Central memory CD4-positive, alpha-beta T cell (primary cell): ENCODE measurements at places on chromosomes 2 and 18.

DNA sequence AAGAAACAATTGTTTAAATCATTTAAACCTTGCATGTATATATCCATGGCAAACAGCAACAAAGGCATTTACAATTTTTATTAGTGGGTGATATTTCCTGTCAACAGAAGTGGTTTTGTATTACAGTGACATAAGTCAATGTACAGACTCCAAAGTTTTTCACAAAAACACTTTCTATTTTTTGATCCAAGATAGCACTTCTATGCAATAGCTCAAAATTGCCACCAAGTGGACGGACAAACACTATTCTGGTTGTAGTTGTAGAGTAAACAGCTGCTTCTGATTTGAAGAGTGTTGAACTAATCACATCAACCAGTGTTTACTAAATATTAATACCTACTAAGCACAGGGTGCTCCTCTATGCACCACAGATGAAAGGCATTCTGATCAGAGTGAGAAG lies 421.4 kb downstream of the NCKAP5 start:
- no peak for DNase-seq

DNA sequence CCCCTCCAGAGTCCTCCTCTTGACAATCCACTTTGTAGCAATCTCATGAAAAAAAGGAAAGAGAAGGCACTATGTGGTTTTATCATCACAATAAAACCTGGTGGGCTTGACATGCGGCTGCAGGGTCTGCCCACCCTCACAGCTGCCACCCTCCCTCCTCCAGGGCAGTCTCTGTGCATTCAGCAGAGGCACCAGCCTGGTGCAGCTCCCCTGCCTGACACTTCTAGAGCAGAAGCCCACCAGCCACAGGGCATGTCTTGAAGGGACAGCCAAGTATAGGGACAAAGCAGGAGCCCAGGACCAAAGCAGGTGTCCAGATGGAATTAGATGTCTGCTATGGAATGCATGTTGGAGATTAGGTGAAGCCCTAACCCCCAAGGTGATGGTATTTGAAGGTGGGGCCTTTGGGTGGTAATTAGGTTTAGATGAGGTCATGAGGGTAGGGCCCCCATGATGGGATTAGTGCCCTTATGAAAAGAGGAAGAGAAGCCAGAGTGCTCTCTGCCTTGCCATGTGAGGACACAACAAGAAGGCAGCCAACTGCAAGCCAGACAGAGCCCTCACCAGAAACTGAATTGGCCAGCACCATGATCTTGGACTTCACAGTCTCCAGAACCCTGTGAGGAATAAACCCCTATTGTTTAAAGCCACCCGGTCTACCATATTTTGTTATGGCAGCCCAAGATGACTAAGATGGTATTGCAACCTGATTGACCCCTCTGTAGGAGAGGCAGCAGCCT lies 86.9 kb downstream of the MCFD2 start:
- DNase-seq, result no peak

- DNase-seq, result no peak
Observed at GRCh38 chr2:234795272-234795920, 156.4 kb upstream of the SH3BP4 start.

DNA sequence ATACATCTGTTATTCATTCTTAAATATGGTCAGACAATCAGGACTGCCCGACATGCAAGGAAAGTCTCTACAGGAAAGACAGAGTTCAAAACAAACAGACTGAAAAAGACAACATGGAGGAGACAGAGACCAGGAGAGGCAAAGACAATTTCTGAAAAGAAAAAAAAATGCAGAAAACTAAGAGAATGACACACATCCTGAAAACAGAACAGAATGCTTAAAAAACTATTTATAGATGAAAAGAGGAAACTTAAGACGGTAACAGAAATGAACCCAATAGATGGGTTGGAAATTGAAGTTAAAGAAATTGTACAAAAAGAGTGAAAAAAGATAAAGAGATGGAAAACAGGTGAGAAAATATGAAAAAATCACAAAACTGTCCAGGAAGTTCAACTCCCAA lies 95.7 kb downstream of the BCL2 start:
- DNase-seq, result no peak

GRCh38 chr18:48290162-48290926 lies 118.8 kb downstream of the ZBTB7C start:
- no peak for DNase-seq

- DNase-seq, result no peak
Observed at GRCh38 chr2:46686811-46687210, 207.4 kb downstream of the TMEM247 start.

DNA sequence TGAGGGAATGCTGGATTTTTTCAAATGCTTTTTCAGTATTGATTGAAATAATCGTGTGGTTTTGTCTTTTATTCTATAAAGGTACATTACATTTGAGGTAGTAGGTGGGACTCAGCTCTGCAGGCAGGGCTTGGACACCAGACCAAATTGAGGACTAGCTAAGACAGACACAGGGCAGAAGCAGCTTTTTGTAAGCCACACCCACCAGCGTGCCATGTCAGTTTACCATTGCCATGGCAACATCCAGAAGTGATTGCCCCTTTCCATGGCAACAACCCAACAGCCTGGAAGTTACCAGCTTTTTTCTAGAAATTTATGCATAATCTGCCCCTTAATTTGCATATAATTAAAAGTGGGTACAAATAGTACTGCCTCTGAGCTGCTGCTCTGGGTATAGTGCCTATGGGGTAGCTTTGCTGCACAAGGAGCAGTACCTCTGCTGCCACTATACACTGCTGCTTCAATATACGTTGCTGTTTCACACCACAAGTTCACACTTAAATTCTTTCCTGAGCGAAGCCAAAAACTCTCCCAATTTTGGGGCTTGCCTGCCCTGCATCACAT lies 23.6 kb upstream of the VWA3B start:
- no peak for DNase-seq

DNA sequence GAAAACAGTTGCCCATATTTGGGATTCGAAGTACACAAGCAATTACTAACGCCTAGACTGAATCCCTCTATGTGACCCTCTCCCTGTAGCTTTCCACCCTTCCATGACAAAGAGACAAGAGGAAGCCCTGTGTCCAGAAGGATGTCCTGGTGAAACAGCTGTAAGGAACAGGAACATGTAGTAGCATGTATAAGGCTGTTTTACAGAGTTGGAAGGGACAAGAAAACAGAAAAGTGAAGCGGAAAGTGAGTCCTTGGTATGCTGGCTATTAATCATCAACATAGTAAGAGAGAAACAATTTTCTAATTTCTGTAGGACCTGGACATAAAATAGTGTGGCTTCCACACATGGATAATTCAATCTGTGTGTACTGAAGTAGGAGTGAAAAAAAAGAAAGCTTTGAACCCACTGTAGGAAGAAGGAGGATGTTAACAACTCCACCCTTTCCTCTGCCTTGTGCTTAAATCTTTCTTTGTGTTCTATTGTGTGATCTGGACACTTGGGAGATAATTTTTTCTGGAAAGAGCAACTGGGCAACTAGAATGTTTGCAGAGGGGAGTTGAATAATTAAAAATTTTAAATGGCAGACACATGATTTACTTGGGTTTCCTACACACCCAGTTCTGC lies 162.3 kb upstream of the ZSWIM2 start:
- DNase-seq, result no peak

GRCh38 chr2:70360661-70361270 lies 58.9 kb upstream of the FAM136A start:
- DNase-seq, result no peak

GRCh38 chr2:5915881-5916310 lies 223.7 kb downstream of the SOX11 start:
- DNase-seq, result no peak

GRCh38 chr2:29114586-29114945 lies 649 bp upstream of the CLIP4 start:
- DNase-seq, result no peak

GRCh38 chr2:28102455-28102874 lies 211.9 kb downstream of the BABAM2 start:
- no peak for DNase-seq

GRCh38 chr2:189446780-189447179 lies 5.5 kb downstream of the WDR75 start:
- DNase-seq, result no peak

- no peak for DNase-seq
Observed at GRCh38 chr2:107992069-107992468, 5.7 kb downstream of the SLC5A7 start.

- DNase-seq, result no peak
Observed at GRCh38 chr18:33577685-33578517, at the start of gene ASXL3. Gene ASXL3 (plus strand): TSS chr18:33578219. CDS start chr18:33578632, 413 bp downstream.

DNA sequence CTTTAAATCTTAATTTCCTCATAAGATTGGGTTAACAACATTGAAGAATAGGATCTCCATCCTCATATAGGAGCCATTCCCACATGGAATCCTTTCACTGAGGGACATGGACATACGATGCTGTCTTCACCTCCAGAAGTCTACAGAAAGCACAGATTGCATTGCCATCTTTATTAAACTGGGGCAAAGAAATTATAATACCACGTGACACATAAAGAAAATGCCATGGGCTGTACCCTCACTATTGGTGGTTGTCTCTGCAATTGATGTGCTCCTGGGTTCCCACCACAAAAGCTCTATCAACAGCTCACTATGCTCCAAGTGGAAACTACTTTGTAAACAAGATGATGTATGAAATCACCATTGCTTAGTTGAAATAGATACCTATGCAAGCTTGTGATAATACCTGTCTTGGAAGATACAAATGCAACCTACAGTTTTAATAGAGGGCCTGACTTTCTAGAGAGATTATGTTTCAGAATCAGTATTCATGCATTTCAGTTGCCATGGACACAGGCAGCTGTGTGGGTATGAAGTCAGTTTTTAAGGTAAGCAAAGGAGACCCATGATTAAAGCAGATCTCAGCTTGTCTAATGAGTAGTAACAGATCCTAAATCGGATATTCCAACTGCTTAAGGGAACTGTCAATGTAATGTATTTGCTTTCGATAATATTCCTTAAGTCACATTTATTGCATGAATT lies 337.0 kb downstream of the RAD51AP2 start:
- no peak for DNase-seq

GRCh38 chr2:10412380-10412779 lies 35.7 kb downstream of the ODC1 start:
- no peak for DNase-seq

DNA sequence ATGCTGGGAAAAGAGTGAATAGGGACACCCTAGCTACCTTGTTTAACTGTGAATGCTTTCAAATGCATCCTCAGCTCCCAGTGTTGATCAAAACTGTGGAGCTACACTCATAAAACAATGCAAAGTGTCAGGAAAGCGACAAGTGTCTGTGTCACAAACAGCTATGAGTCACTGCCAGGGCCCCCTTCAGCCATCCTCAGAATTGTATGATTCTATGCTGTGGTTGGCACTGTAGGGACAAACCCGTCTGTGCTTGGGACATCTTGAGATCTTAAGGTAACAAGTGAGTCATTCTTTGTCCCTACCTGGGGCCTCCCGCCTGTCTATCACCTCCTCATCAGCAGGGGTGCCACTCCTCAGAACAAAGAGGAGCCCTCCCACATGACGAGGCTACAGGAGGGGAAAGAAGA lies 42.4 kb downstream of the KLF7 start:
- no peak for DNase-seq

DNA sequence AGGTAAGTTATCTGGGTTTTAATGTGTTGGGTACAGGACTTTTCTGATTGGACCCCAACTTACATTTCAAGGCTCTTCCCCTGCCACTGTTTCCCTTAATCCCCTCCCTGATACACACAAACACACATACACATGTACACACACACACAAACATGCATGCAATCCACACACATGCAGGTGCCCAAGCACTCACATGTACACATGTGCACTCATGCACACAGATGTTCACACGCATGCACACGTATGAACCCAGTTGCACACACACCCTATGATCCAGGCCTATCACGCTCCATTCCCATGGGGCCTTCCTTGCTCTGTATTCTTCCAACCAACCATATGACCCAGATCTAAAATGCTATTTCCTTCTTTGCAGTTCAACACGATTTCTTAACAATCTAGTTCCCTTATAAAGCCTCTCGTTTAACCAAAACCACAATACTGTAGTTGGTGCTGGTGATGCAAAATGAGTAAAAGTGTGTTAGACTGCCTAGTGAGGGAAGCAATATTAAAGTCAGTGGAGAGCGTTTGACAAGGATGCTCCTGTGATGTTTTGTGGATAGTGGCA lies 11.1 kb downstream of the SERPINB8 start:
- no peak for DNase-seq

GRCh38 chr2:33222309-33222708 lies 254.1 kb upstream of the RASGRP3 start:
- DNase-seq, result no peak

- no peak for DNase-seq
Observed at GRCh38 chr2:212078103-212078502, 460.5 kb downstream of the ERBB4 start.

DNA sequence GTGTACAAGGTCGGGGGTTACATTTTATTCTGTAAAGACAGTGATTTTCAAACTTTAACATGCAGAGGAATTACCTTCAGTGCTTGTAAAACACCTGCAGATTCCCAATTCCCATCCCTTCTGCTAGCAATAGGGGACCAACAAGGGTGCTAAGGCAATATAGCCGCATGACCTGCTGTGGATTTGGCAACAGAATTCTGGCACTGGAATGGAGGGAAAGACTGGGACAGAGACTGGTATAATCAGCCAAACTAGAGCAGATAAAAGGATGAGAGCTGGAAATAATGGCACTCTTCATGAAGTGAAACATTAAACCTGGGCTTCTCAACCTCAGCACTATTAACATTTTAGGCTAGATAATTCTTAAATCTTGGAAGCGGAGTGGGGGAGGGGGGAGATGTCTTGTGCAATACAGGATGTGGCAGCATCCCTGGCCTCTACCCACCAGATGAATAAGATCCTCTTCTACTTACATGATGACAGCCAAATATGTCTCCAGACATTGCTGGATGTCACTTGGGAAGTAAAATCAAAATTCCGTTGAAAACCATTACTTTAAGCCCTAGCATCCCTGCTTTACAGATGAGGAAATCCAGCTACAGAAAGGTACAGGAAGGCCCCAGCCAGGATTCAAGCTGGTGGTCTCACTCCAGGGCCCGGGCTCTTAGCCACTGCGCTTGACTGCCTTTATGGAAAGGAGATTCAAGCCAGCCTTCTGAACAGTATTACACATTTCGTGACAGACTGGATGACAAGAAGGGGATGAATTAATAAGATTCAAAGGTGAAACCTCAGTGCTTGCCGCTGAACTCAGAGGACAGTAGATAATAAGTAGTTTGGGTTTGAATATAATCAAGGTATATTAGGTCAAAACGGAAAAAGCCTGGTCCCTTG lies 1.7 kb downstream of the EVA1A start:
- DNase-seq, result no peak

DNA sequence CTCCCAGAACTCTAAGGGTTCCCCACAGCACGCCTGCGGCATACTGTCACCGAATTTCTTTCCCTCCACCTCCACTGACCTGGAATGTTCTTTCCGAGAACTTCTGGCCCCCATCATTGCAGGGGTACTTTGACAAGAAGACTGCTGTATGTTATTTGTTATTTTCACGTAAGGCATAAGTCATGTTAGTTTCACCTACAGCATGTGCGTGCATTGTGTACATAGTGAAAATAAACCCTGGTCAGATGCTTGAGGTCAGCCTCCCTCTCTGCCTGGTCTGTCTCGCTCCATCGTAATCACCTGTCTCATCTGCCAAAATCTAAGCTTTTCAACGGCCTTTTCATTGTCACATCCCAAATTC lies 4.1 kb downstream of the ABCG8 start:
- no peak for DNase-seq
